Trophoblast cell (in vitro differentiated cells and primary cell): ENCODE measurements at places on chromosomes 3 and 15.

DNA sequence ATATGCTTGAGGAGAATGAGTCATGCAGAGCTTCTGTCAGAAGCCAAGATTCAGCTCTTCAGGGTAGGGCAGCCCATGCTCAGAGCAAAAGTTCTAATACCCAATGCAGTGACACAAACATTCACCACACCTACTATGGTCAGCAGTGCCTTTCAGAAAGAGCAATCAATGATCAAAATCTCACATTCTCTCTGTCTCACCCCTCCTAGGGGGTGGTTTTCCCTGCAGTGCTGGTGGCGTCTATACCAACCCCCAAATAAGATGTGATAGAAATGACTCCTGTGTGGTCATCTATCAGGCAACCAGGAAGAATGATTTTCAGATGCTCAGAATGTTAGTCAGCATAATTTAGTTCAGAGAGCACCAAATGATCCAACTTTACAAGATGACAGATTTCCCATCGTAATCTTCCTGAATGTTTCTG, 385.3 kb downstream of the NTRK3 start:
- no peaks in the 10 kb centered on the region for H3K27me3 ChIP-seq
- H3K27ac ChIP-seq, result no peak overlapping the region
- peaks cover 11% of the 10 kb centered on the region for H3K4me1 ChIP-seq
- no peak for DNase-seq
- no peaks in the 10 kb centered on the region for H3K36me3 ChIP-seq
- no peak overlapping the region for H3K4me3 ChIP-seq

- H3K27ac ChIP-seq, result no peak overlapping the region
- no peak overlapping the region for H3K4me3 ChIP-seq
- H3K4me1 ChIP-seq, result no peaks in the 10 kb centered on the region
- no peaks in the 10 kb centered on the region for H3K36me3 ChIP-seq
Measured at GRCh38 chr15:87547470-87548181, 708.9 kb downstream of the NTRK3 start.

GRCh38 chr3:45553469-45553974, 41.0 kb upstream of the LIMD1 start:
- no peaks in the 10 kb centered on the region for H3K36me3 ChIP-seq
- H3K27me3 ChIP-seq, result no peaks in the 10 kb centered on the region
- peak; percentile 75 for DNase-seq
- no peak overlapping the region for H3K4me3 ChIP-seq

DNA sequence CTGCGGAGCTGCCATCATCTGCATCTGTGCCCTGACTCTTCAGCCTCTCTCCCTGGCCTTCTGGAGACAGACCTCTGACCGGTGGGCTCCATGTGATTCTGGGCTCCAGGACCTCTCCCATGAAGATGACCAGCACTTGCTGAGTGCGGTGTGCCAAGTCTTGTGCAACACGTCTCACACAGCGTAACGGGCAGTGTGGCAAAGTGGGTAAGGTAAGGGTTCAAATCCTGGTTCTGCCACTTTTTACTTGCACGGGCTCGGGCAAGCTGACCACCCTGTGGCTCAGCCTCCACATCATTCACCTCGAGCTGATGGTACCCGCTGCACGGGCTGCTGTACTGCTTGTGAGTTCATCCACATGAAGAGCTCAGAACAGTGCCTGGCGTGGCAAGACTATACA, 6.5 kb upstream of the SYNM start:
- no peak for DNase-seq
- H3K36me3 ChIP-seq, result no peaks in the 10 kb centered on the region
- H3K4me1 ChIP-seq, result peaks cover 2% of the 10 kb centered on the region
- peaks cover 4% of the 10 kb centered on the region for H3K27me3 ChIP-seq
- no peak overlapping the region for H3K4me3 ChIP-seq

DNA sequence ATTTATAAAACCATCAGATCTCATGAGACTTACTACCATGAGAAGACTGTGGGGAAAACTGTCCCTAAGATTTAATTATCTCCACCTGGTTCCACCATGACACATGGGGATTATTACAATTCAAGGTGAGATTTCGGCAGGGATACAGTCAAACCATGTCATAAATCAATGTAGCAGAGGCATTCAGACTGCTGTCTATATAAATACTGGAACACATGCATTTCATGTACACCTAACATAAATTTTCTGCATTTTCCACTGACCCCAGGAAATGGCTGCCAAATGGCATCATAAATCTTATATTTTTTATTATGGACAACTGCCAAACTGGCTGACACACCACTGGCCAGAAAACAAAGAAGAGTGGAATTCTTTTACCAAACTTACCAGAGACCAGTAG, 755.1 kb upstream of the EPHA6 start:
- DNase-seq, result no peak
- H3K27me3 ChIP-seq, result no peaks in the 10 kb centered on the region
- no peak overlapping the region for H3K4me3 ChIP-seq
- no peaks in the 10 kb centered on the region for H3K4me1 ChIP-seq

- no peaks in the 10 kb centered on the region for H3K36me3 ChIP-seq
- peak overlapping the region; percentile 52 for H3K27ac ChIP-seq
- H3K4me1 ChIP-seq, result peaks cover 4% of the 10 kb centered on the region
- H3K27me3 ChIP-seq, result no peaks in the 10 kb centered on the region
Measured at GRCh38 chr3:31170932-31171670, 276.6 kb upstream of the GADL1 start.

DNA sequence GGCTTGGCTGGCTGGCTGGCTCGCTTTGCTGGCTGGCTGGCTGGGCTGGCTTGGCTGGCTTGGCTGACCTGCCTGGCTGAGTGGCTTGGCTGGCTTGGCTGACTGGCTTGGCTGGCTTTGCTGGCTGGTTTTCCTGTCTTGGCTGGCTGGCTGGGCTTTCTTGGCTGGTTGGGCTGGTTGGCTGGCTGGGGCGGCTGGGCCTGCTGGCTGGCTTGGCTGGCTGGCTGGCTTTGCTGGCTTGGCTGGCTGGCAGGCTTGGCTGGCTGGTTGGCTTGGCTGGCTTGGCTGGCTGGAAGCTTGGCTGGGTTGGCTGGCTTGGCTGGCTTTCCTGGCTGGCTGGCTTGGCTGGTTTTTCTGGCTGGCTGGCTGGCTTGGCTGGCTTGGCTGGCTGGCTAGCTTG, 435.6 kb downstream of the GOLGA6L6 start:
- H3K4me3 ChIP-seq, result no peak overlapping the region
- H3K4me1 ChIP-seq, result no peaks in the 10 kb centered on the region
- DNase-seq, result peak; percentile 1
- no peaks in the 10 kb centered on the region for H3K27me3 ChIP-seq

GRCh38 chr3:177729956-177730681, 532.8 kb upstream of the TBL1XR1 start:
- no peak overlapping the region for H3K4me3 ChIP-seq
- no peak overlapping the region for H3K27ac ChIP-seq
- H3K27me3 ChIP-seq, result no peaks in the 10 kb centered on the region
- H3K4me1 ChIP-seq, result no peaks in the 10 kb centered on the region

- no peaks in the 10 kb centered on the region for H3K27me3 ChIP-seq
- H3K27ac ChIP-seq, result no peak overlapping the region
- peaks cover 2% of the 10 kb centered on the region for H3K4me1 ChIP-seq
- H3K36me3 ChIP-seq, result no peaks in the 10 kb centered on the region
- H3K4me3 ChIP-seq, result no peak overlapping the region
Measured at GRCh38 chr3:107421170-107421792, 44.0 kb downstream of the CCDC54 start.

DNA sequence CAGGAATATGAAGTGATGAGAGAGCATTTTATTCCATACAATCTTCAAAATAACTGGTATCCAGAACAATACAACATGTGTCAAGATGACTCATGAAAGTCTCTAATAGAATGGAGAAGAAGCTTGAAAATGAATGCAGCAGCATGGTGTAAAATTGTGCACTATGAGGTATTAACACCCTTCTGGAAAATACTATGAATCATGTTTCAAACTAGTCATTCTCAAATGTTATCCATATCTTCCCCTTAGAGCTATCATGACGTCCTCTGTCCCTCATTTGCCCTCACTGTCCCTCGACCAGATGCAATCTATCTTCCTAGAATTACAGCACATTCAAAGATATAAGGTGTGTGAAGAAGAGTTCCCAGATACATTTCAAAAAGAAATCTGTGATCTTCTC, 198.2 kb downstream of the NECTIN3 start:
- H3K4me3 ChIP-seq, result no peak overlapping the region
- no peak for DNase-seq
- no peaks in the 10 kb centered on the region for H3K36me3 ChIP-seq
- H3K4me1 ChIP-seq, result no peaks in the 10 kb centered on the region
- no peaks in the 10 kb centered on the region for H3K27me3 ChIP-seq
- H3K27ac ChIP-seq, result no peak overlapping the region

- H3K36me3 ChIP-seq, result no peaks in the 10 kb centered on the region
- DNase-seq, result no peak
- no peak overlapping the region for H3K27ac ChIP-seq
- no peaks in the 10 kb centered on the region for H3K27me3 ChIP-seq
Measured at GRCh38 chr3:126555795-126556636, 2.7 kb downstream of the C3orf22 start.

GRCh38 chr3:33134026-33134625, 20.3 kb downstream of the CRTAP start:
- H3K27ac ChIP-seq, result no peak overlapping the region
- no peak for DNase-seq
- H3K27me3 ChIP-seq, result no peaks in the 10 kb centered on the region
- H3K36me3 ChIP-seq, result peaks cover 17% of the 10 kb centered on the region

GRCh38 chr3:139694542-139694941, 16.8 kb upstream of the NMNAT3 start:
- no peaks in the 10 kb centered on the region for H3K4me1 ChIP-seq
- no peak overlapping the region for H3K4me3 ChIP-seq
- DNase-seq, result no peak
- no peaks in the 10 kb centered on the region for H3K36me3 ChIP-seq
- H3K27me3 ChIP-seq, result no peaks in the 10 kb centered on the region

- H3K4me3 ChIP-seq, result no peak overlapping the region
- DNase-seq, result no peak
- H3K36me3 ChIP-seq, result no peaks in the 10 kb centered on the region
Measured at GRCh38 chr3:144487011-144487410, 515.4 kb downstream of the DIPK2A start.

DNA sequence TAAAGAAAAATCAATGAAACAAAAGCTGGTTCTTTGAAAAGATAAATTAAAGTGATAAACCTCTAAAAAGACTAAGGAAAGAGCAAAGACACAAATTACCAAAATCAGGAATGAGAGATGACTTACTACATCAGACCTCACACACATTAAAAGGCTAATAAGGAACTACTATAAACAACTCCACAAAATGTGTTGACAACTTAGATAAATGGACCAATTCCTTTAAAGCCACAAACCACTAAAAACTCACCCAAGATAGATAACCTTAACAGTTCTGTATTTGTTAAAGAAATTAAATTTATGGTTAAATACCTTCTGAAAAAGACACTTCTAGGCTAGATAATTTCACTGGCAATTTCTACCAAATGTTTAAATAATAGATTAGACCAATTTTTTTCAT, 170.4 kb downstream of the SMAD6 start:
- no peak overlapping the region for H3K27ac ChIP-seq
- no peak for DNase-seq
- H3K27me3 ChIP-seq, result no peaks in the 10 kb centered on the region
- no peaks in the 10 kb centered on the region for H3K4me1 ChIP-seq
- H3K36me3 ChIP-seq, result no peaks in the 10 kb centered on the region
- H3K4me3 ChIP-seq, result no peak overlapping the region

DNA sequence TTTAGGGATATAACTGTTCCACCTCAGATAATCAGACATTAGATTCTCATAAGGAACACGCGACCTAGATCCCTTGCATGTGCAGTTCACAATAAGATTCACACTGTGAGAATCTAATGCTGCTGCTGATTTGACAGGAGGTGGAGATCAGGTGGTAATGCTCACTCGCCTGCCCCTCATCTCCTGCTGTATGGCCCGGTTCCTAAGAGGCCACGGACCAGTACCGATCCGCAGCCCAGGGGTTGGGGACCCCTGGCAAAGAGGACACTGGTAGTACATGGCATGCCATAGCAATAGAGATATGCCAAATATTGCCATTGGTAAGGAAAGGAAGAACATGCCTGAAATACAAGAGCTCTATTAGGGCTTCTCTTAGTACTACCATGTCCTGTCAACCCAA, 59.7 kb downstream of the LSM3 start:
- H3K27me3 ChIP-seq, result no peaks in the 10 kb centered on the region
- no peaks in the 10 kb centered on the region for H3K36me3 ChIP-seq
- H3K4me3 ChIP-seq, result no peak overlapping the region
- no peak for DNase-seq
- peaks cover 5% of the 10 kb centered on the region for H3K4me1 ChIP-seq

GRCh38 chr15:38316311-38316710, 63.7 kb downstream of the SPRED1 start:
- DNase-seq, result no peak
- H3K4me1 ChIP-seq, result no peaks in the 10 kb centered on the region
- H3K27ac ChIP-seq, result no peak overlapping the region
- no peaks in the 10 kb centered on the region for H3K36me3 ChIP-seq
- no peak overlapping the region for H3K4me3 ChIP-seq

- H3K4me1 ChIP-seq, result no peaks in the 10 kb centered on the region
- H3K27ac ChIP-seq, result no peak overlapping the region
- H3K4me3 ChIP-seq, result no peak overlapping the region
- DNase-seq, result no peak
- no peaks in the 10 kb centered on the region for H3K27me3 ChIP-seq
- no peaks in the 10 kb centered on the region for H3K36me3 ChIP-seq
Measured at GRCh38 chr3:127253491-127253890, 34.4 kb downstream of the PRR20G start.

- H3K4me1 ChIP-seq, result no peaks in the 10 kb centered on the region
- DNase-seq, result no peak
- no peak overlapping the region for H3K27ac ChIP-seq
- H3K4me3 ChIP-seq, result no peak overlapping the region
- no peaks in the 10 kb centered on the region for H3K36me3 ChIP-seq
Measured at GRCh38 chr3:160265088-160265487, 39.9 kb downstream of the C3orf80 start.

DNA sequence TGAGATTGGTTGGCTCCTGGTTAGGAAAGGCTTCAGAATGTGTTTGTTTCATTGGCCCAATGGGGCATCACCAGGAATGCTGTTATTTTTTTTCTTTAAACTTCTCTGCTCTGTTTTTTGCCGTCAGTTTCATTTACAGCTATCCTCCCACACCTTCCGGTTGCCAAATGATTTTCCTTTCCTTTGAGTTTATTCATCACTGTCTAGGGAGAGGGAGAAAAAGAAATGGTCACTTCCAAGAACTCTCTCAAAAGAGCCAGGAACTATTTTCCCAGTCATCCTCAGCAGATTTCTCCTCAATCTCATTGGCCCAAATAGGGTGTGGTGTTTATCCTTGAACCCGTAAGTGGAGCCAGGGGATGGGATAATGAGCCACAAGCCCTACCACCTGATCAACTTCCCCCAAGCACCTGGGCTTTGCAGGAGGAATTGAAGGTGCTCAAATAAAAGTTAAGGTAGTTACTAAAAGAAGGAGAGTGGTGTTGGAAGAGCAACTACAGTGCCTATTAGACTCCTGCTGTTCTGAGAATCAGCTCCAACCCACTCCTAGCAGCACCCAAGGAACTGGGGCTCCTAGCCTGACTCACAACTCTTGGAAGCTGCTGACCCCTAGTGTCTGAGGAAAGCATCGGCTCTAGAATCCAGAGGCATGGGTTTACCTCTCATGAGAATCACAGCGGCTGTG, 183.8 kb upstream of the IL12A start:
- H3K27me3 ChIP-seq, result no peaks in the 10 kb centered on the region
- H3K27ac ChIP-seq, result no peak overlapping the region
- H3K36me3 ChIP-seq, result no peaks in the 10 kb centered on the region
- H3K4me1 ChIP-seq, result peaks cover 7% of the 10 kb centered on the region
- peak; percentile 73 for DNase-seq
